ENCODE measurements at places on chromosomes 5 and 9. TPM values are rescaled to one million over a fixed set of nuclear protein-coding genes. Genes with fewer than 3 reads are reported as not detected.

GRCh38 chr5:91170266-91170665 is 212.9 kb downstream of the ARRDC3 start:
- no peak for DNase-seq
- H3K36me3 ChIP-seq: no peaks in the 10 kb centered on the region
- no peaks in the 10 kb centered on the region for H3K4me1 ChIP-seq
- H3K4me3 ChIP-seq: no peak overlapping the region
- H3K27me3 ChIP-seq: no peaks in the 10 kb centered on the region
- H3K27ac ChIP-seq: no peak overlapping the region

- no peaks in the 10 kb centered on the region for H3K27me3 ChIP-seq
- H3K27ac ChIP-seq: no peak overlapping the region
- H3K4me1 ChIP-seq: no peaks in the 10 kb centered on the region
- DNase-seq: peak; percentile 5
Observed at GRCh38 chr5:24633715-24634325, 11.0 kb downstream of the CDH10 start.

DNA sequence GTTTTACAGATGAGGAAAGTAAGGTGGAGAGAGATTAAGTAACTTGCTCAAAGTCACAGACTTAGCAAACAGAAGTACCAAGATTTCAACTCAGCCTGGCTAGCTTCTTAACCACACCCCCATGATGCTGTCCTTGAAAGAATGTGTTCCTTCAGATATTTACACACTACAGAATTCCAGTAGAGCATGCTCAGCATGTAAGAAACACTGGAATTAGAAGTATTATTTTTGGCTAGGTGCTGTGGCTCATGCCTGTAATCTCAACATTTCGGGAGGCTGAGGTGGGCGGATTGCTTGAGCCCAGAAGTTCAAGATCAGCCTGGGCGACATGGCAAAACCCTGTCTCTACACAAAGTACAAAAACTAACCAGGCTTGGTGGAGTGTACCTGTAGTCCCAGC is 142.4 kb downstream of the EDIL3 start:
- no peak overlapping the region for H3K27ac ChIP-seq
- H3K4me1 ChIP-seq: no peaks in the 10 kb centered on the region
- no peaks in the 10 kb centered on the region for H3K36me3 ChIP-seq
- H3K27me3 ChIP-seq: no peaks in the 10 kb centered on the region
- H3K4me3 ChIP-seq: no peak overlapping the region

DNA sequence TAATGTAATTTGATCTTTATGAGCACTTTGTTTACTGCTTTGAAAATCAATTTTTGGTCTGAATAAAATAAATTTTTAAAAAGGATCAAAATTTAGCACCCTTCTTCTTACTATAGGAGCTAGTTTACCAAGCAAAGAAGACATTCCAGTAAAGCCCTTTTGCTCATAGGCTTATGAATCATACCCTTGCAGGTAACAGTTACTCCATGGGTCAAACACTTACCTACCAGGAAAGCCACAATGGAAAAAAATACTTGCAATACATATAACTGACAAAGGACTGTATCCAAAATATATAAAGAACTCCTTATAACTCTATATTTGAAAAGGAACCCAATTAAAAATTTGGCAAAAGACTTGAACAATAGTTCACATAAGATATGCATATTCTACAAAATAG is 66.6 kb downstream of the SHOC1 start:
- H3K27ac ChIP-seq: no peak overlapping the region
- H3K36me3 ChIP-seq: peaks cover 3% of the 10 kb centered on the region
- DNase-seq: no peak
- H3K4me3 ChIP-seq: no peak overlapping the region
- H3K4me1 ChIP-seq: no peaks in the 10 kb centered on the region

- H3K36me3 ChIP-seq: no peaks in the 10 kb centered on the region
- no peaks in the 10 kb centered on the region for H3K27me3 ChIP-seq
- no peaks in the 10 kb centered on the region for H3K4me1 ChIP-seq
- DNase-seq: no peak
Observed at GRCh38 chr5:15926586-15926985, 253.0 kb downstream of the MARCHF11 start.

Gene PCDHB15
- total RNA-seq: not detected

Gene GRXCR2
- not detected for total RNA-seq

- no peaks in the 10 kb centered on the region for H3K27me3 ChIP-seq
- H3K4me1 ChIP-seq: peaks cover 35% of the 10 kb centered on the region
- no peak overlapping the region for H3K4me3 ChIP-seq
Observed at GRCh38 chr5:132372127-132372526, 2.6 kb downstream of the SLC22A5 start.

Gene TNFSF15
- not detected for total RNA-seq

Gene FAM221B
- not detected for total RNA-seq

DNA sequence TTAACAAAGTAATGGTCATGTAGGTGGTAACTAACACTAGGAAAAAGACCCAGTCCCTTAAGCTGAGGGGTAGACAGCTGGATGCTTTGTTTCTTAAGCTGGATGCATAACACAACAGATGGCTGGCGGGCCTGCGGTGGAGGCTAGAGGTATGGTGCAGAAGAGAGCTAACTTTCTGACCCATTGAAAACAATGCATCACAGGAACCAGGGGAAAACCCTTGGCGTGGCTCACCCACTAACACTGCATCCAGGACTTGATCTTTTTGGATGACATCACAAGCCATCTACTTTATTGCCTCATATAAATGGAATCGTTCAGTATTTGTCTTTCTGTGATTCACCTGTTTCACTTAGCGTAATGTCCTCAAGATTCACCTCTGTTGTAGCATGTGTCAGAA is 138.7 kb downstream of the AUH start:
- H3K27me3 ChIP-seq: no peaks in the 10 kb centered on the region
- no peak overlapping the region for H3K27ac ChIP-seq
- H3K36me3 ChIP-seq: peaks cover 3% of the 10 kb centered on the region
- DNase-seq: no peak
- H3K4me3 ChIP-seq: no peak overlapping the region

Gene NPDC1
- total RNA-seq: 16.0 TPM

Gene PCDHGA9
- not detected for total RNA-seq
